ENCODE measurements at places on chromosomes 2 and 18. TPM values are rescaled to one million over a fixed set of nuclear protein-coding genes. Genes with fewer than 3 reads are reported as not detected.

DNA sequence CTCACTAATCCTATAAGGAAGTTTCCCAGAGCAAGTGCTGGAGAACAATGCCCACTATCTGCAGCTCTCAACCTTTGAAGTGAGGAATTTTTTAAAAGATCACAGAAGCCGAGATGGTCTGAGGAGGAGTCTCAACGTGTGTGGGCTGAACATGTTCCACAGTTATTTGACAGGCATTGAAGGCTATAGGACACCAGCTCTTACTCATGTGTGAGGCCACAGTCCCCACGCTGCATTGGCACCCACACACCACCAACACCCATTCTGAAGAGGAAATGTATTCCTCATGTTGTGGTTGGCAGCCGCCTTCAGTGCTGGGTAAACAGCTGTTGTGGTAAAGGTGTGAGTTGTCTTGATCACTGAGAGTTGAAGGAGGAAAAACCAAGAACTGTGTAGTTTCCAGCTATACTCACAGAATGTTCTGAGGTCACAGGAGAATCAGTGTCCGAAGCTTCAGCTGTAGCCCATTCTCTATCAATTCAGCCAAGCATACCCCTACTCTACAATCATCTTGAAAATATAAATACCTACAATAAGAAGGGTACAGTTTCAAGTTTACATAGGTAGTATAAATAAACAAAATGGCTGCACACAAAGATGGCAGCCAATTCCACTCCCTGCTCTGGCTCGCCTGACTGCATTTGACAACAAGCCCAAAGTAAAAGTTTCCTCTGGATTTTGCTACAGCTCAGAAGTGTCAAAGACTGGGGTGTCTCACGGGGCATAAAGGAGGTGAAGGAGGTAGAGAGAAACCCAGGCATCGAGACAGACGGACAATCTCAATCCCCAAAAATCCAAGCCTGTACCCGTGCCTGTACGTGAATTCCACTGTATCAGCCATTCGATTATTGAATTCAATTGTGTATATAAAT, 12.1 kb downstream of the CD226 start:
- peak; percentile 54 for DNase-seq
- H3K27me3 ChIP-seq = no peaks in the 10 kb centered on the region
- no peaks in the 10 kb centered on the region for H3K36me3 ChIP-seq

GRCh38 chr2:191462370-191462769, 215.6 kb upstream of the NABP1 start:
- no peaks in the 10 kb centered on the region for H3K27me3 ChIP-seq
- H3K4me1 ChIP-seq = peaks cover 30% of the 10 kb centered on the region
- H3K36me3 ChIP-seq = no peaks in the 10 kb centered on the region
- peak; percentile 59 for DNase-seq

DNA sequence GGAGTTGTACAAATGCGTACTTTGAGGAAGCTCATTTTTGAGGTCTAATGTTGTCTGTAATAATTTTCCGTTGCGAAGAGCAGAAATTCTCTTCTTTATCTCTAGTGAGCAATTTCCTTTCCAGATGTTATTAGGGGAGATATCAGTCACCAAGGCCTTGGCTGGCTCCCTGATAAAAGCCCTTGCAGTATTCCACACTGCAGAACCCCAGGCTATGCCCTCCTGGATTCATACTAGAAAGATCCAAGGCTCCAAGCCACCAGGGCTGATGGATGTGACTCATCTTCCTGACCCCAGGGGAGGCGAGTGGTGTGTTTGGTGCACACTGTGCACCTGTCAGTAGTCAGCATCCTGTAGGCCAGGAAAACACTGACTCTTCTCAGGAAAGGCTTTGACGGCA, 34.7 kb downstream of the INO80C start:
- peak; percentile 34 for DNase-seq
- H3K27ac ChIP-seq = peak overlapping the region; percentile 56
- no peak overlapping the region for H3K4me3 ChIP-seq

DNA sequence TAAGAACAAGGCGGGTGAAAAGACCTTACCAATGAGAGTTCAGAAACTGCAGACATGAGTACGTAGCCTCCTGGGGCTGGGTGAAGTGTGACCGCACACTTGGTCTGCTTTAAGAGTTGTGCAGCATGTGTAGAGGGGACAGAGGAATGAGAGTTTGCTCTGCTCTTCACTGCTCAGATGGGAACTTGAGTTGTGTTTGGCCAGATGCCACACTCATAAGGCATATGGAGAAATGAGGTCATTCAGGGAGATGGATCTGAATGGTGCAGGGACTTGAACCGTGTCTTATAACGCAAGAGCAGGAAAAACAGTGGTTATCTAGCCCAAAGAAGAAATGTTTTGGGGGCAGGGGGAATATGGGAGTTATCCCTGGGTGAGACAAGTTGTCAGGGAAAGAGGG, 273.8 kb upstream of the LYPD1 start:
- DNase-seq = no peak
- H3K27ac ChIP-seq = no peak overlapping the region
- no peaks in the 10 kb centered on the region for H3K27me3 ChIP-seq
- H3K36me3 ChIP-seq = no peaks in the 10 kb centered on the region
- H3K4me3 ChIP-seq = no peak overlapping the region

GRCh38 chr2:191696001-191696400, 18.1 kb downstream of the NABP1 start:
- H3K27ac ChIP-seq = no peak overlapping the region
- no peaks in the 10 kb centered on the region for H3K27me3 ChIP-seq
- H3K4me3 ChIP-seq = no peak overlapping the region
- H3K4me1 ChIP-seq = peaks cover 4% of the 10 kb centered on the region
- DNase-seq = no peak
- H3K36me3 ChIP-seq = no peaks in the 10 kb centered on the region

DNA sequence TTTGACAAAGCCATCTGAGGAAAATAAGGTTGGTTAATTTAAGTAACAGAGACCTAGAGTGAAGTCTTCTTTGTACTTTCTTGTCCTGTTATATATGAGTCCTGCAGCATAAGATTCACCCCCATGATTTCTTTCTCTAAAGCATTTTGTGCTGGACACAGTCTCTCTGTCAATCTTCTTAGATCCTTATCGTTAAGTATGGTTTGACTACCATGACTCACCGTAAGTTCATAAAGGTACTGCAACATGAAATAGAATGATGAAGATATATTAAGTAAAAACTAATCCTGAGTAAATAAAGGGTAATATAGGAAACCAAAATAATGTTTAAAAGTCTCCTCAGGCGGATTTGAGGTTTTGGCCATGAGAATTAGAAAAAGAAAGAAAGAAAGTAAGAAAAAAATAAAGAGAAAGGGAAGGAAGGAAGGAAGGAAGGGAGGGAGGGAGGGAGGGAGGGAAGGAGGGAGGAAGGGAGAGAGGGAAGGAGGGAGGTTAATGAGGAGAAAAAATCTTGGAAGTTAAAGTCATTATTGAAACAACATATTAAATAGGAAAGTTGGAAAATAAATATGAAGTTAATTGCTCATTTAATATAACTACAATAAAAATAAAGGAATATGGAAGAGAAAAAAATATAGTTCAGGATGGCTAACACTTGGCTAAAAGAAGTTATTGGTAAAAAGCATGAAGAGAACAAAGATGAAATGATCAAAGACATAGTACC, 980.3 kb upstream of the CDH2 start:
- no peaks in the 10 kb centered on the region for H3K27me3 ChIP-seq
- H3K4me1 ChIP-seq = no peaks in the 10 kb centered on the region
- no peak overlapping the region for H3K4me3 ChIP-seq
- DNase-seq = no peak

DNA sequence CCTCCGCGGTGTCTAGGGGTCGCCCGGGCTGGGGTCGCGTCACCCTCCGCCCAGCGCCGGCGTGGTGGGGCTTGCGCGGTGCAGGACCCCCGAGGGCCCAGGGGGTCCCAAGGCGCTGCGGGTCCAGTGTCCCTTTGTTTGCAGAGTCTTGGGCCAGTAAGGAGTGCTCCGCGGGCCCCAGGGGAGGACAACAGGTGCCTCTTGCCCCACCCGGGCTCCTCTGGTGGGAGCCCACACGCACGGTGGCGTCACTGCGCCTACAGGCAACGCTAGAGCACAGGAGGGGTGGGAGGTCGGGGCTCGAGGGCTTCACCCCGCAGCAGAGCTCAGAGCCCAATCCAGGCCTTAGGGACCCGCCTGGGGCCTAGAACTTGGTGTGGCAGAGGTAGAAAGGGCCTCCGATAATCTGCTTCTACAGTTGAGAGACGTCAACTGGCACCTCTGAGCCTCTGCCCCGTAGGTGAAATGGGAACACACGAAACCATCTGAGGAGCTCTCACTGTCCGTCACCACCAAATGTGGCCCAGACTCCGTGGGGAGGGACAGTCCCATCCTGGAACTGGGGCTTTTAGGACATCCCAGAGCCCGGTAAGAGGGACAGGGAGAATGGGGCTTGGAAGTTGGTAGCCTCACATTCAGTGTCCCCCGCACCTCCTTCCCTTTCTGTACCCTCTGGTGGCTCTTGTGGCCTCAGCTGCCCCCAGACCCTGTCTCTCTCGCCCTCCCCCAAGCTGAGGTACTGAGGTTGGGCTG, 1.4 kb downstream of the ARID5A start:
- peaks cover 52% of the 10 kb centered on the region for H3K4me1 ChIP-seq
- H3K36me3 ChIP-seq = no peaks in the 10 kb centered on the region
- H3K27me3 ChIP-seq = no peaks in the 10 kb centered on the region

- no peak overlapping the region for H3K4me3 ChIP-seq
- H3K4me1 ChIP-seq = no peaks in the 10 kb centered on the region
- DNase-seq = no peak
Observed at GRCh38 chr2:144630459-144631215, 110.7 kb upstream of the ZEB2 start.

GRCh38 chr2:239381709-239382134, 19.1 kb downstream of the HDAC4 start:
- H3K4me3 ChIP-seq = no peak overlapping the region
- peak; percentile 24 for DNase-seq
- H3K36me3 ChIP-seq = peaks cover 19% of the 10 kb centered on the region
- H3K27me3 ChIP-seq = no peaks in the 10 kb centered on the region
- H3K4me1 ChIP-seq = no peaks in the 10 kb centered on the region
- H3K27ac ChIP-seq = no peak overlapping the region

DNA sequence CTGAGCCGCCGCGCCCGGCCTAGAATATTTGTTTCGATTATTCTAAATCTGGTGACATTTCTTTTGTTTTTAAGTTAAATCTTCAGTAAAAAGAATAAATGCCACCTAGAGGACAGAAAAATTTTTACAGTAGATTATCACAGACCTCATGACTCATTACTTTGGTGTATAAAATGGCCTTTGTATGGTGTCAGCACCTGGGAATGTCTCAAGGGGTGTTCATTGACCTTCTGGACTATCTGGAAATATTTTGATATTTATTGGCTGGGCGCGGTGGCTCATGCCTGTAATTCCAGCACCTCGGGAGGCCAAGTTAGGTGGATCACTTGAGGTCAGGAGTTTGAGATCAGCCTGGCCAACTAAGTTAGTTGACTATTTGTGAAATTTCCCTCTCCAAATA, 30.3 kb upstream of the SLC30A6 start:
- DNase-seq = no peak
- H3K36me3 ChIP-seq = peaks cover 66% of the 10 kb centered on the region
- no peak overlapping the region for H3K4me3 ChIP-seq
- no peak overlapping the region for H3K27ac ChIP-seq

DNA sequence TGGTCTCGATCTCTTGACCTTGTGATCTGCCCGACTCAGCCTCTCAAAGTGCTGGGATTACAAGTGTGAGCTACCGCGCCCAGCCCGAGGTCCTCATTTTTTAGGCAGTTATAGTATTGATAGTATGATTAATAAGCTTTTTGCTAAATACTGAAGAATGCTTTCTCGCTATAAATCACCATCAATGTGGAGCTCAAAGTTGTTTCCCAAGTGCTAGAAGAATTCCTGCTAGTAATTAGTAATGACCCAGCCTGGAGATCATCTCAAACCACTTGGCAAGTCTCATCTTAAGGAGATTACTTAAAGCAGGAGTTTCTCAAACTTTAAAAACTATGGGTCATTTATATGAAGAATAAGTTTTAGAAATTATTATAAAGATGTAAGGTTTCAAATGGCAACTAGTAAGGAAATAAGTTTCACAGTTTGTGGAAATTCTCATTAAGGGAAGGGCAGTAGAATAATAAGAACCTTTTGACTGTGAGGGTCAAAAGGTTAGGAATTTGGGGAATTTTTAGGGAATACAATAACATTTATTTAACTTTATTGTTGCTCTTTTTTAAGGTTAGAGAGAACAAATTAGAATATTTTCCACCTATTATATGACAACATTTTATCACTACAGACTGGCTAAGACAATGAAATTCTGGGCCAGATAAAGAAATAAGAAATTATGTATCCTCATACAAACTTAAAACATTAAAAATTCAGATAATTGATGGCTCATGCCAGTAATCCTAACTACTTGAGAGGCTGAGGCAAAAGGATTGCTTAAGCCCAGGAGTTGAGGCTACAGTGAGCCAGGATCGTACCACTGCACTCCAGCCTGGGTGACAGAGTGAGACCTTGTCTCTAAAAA, 148.6 kb upstream of the MAP3K20 start:
- DNase-seq = no peak
- no peaks in the 10 kb centered on the region for H3K27me3 ChIP-seq
- H3K4me1 ChIP-seq = peaks cover 36% of the 10 kb centered on the region
- H3K4me3 ChIP-seq = no peak overlapping the region
- peak overlapping the region; percentile 65 for H3K27ac ChIP-seq
- H3K36me3 ChIP-seq = no peaks in the 10 kb centered on the region

DNA sequence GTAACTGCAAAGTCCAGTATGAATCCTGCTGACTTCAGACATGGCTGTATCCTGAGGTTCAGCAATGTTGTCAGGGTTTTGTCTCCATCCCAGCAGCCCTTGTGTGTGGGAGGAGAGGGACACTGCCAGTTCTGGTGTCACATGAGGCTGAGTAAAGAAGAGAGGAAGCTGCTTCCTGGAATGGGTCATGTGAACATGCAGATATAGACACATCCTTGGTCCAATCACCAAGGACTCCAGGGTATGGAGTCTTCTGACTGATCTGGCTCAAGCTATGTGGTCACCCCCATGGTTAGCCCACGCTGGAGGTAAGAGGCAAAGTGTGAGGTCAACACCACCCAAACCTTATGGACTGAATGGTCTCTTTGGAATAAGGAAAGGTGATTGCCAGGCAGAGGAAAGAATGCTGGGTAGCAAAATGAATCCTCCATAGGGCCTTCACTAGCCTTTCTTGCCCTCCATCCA, 134.4 kb upstream of the SLC1A4 start:
- no peak overlapping the region for H3K4me3 ChIP-seq
- no peak for DNase-seq
- peaks cover 29% of the 10 kb centered on the region for H3K4me1 ChIP-seq
- peak overlapping the region; percentile 20 for H3K27ac ChIP-seq
- H3K27me3 ChIP-seq = no peaks in the 10 kb centered on the region

- no peaks in the 10 kb centered on the region for H3K4me1 ChIP-seq
- peaks cover 14% of the 10 kb centered on the region for H3K27me3 ChIP-seq
- no peak overlapping the region for H3K27ac ChIP-seq
- no peak for DNase-seq
- H3K4me3 ChIP-seq = no peak overlapping the region
Observed at GRCh38 chr18:50753311-50753710, 66.5 kb downstream of the MRO start.

GRCh38 chr2:69260666-69261065, 126.4 kb downstream of the GFPT1 start:
- DNase-seq = no peak
- no peak overlapping the region for H3K27ac ChIP-seq
- no peaks in the 10 kb centered on the region for H3K4me1 ChIP-seq
- H3K27me3 ChIP-seq = no peaks in the 10 kb centered on the region
- H3K36me3 ChIP-seq = no peaks in the 10 kb centered on the region

GRCh38 chr2:60964651-60965498, 52.6 kb upstream of the PEX13 start:
- no peak for DNase-seq
- H3K4me3 ChIP-seq = no peak overlapping the region
- no peaks in the 10 kb centered on the region for H3K36me3 ChIP-seq

The CD207 gene
- total RNA-seq = not detected

The UGT1A6 gene
- total RNA-seq = 26.3 TPM

The BMP10 gene
- total RNA-seq = not detected

The PJVK gene
- total RNA-seq = 2.2 TPM

The PARD6G gene
- total RNA-seq = 1.8 TPM

The CYS1 gene
- 14.3 TPM for total RNA-seq

The UGT1A3 gene
- 1.3 TPM for total RNA-seq

The RAB6D gene
- not detected for total RNA-seq

The RUFY4 gene
- not detected for total RNA-seq

Data from stomach (tissue), 19 donors.